ENCODE measurements at places on chromosomes 1 and 21. TPM values are rescaled to one million over a fixed set of nuclear protein-coding genes. Genes with fewer than 3 reads are reported as not detected.

The DSTYK gene
- 8.7 TPM for total RNA-seq

The FOXO6 gene
- total RNA-seq, result not detected

DNA sequence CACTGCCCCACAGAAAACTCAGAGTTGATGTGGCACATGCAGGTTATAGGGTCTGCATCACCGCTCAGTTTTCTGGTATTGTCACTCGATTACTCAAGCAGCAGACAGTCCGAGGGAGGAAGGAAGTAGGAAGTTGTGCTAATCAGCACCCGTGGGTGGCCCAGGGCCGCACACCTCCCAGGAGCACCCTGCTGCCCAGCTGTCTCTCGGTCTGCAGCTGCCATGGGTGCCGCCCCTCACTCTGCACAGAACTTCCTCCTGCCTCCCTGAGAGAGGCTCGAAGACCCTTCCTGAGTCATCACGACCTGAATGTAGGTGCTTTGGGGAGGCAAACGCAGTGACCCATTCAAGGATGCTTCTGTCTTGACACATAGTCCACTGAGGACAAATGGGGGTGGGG lies 4.2 kb upstream of the TFF3 start:
- no peak for DNase-seq

The C1QB gene
- not detected for total RNA-seq

The TFF2 gene
- not detected for total RNA-seq

DNA sequence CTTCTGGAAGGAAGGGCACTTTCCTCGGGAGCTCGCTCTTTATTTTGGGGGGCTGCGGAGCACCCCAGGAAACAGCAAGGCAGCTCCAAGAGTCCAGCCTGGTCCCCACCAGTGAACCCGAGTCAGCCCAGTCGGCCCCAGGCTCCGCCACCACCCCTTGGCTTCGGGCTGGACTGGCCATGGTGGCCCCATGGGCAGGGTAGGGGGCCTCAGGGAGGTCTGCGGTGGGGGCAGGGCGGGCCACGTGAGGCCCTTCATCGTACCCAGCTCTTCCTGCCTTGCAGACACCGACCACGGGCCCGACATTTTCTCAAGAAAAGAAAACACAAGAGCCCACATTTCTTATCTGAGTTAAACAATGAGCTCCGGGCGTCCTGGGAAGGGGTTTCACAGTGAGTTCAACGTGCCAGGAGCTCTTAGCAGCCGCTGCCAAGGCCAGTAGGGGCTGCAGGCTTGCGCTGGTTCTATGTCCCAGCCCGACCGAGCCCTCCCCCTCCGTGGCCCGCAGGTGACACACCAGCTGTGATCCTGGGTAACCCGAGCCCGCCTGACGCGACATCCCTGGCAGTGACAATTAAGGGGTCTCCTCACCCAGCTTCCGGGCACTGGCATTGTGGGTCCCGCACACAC lies 66.2 kb downstream of the PRDM16 start:
- no peak for DNase-seq

DNA sequence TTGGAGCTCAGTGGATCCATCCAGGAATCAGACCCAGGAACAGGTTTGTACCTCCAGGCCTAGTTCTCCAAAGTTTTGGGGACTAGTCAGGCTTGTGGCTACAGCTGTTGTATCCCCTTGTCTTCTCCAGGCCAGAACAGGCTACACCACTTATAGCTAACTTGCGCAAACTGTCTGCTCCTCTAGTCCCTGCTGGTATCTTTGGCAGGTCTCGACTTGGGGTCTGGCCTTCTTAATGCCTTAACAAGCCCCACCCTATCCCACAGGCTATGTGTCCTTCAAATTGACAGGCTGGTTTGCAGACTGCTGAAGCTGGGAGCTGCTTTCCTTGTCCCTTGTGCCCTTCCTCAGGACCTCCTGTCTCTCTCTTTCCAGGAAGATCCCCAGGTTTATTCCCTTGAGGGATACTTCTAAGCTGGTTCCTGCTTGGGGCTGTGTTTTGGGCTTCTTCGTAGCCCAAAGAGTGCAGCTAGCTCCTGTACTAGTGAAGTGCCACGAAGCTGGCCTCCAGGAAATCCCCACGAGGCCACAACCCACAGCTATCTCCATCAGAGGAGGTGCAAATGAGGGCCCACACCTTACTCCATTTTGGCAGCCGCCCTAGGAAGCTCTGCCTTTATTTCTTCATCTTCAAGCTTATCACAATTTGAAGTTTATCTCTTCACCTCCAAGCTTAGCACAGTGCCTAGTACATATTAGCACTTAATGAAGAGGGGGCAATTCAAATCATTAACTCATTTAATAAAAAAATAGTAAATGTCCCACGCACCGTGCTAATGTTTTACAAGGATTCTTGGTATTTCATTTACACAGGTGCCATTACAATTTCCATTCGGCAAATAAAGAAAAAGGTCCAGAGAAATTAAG lies 683 bp upstream of the DMAP1 start:
- peak; percentile 75 for DNase-seq

- no peak for DNase-seq
Observed at GRCh38 chr1:248861616-248862015, 2.7 kb upstream of the ZNF692 start.

The S100A16 gene
- total RNA-seq, result not detected

GRCh38 chr1:26788515-26788785 lies 700 bp downstream of the PIGV start:
- DNase-seq, result no peak

- DNase-seq, result no peak
Observed at GRCh38 chr1:222043444-222044292, 301.8 kb upstream of the DUSP10 start.

The VANGL2 gene
- not detected for total RNA-seq

- peak; percentile 50 for DNase-seq
Observed at GRCh38 chr1:198102454-198102827, 54.4 kb upstream of the NEK7 start.

DNA sequence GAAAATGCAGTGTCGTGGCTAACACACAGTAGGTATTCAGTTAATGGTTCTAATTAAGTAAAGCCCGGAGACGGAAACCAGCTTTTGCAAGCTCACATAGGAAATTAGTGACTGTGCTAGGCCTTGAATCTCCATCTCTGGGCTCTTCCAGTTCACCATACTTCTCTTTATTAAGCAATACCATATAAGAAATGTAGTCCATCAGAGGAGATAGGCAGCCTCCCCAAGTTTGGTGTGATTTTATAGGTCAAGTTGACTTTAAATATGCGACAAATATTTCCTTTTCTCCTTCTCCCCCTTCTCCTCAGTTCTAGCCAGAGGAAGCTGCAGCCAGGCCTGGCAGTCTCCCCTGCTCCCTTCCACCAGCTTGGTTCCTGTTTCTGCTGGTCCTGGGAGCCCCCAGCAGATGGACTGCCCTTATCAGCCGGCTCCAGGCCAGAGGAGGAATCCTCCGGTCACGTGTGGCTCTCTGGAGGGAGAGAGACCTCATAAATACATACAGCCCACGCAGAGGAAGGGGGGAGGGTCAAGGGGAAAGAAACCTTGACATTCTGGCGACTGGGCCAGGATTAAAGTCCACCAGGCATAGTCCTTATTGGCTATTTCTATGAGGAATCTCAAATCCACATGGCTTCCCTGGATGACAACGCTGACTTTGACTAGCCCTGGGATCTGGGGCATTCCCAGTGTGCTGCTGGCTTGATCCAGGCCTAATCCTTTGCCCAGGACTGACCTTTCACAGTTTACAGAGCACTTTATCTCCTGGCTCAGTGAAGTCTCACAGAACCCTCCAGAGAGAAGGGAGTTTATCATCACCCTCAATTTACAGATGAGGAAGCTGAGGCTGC lies 115.1 kb upstream of the JUN start:
- no peak for DNase-seq

DNA sequence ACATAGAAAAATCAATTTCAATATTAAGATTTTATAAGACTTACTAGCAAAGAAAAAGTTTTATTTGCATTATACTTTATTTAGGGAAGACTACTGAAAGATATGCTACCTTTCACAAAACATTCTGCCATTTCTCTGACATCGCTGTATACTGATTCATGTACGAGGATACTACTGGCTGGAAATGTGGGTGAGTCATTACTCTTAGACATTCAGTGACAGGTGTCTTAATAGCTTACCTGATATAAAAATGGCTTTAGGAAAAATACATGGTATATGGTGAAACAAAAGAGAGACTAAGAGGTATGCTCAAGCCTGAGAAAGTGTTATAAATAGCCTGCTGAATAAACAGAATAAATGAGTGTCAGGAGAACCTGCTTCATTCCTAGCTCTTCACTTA lies 73.0 kb upstream of the EXO1 start:
- no peak for DNase-seq

DNA sequence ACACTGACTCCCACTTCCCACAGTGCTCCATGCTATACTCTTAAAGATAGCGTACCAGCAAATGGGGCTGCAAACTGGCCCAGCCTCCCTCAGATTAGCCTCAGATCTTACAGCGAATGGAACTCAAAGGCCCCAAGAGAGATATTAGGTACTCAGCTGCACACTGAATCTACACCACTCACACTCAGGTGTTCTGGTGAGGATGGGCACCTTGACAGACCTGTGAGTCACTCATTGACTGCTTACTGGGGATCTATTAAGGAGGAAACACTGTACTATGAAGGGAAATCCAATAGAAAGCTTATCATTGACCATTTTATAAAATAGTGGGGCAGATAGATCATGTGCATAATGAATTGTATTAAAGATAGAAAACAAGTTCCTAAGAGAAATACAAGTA lies 164.3 kb upstream of the ATP1B1 start:
- DNase-seq, result no peak

The TCHH gene
- 0.14 TPM for total RNA-seq
